Heart right ventricle (tissue), 16 donors: ENCODE measurements at places on chromosomes 7 and 10. TPM values are rescaled to one million over a fixed set of nuclear protein-coding genes. Genes with fewer than 3 reads are reported as not detected.

Gene MAP3K8
- 3.8 TPM for polyA plus RNA-seq

Gene TMEM270
- not detected for polyA plus RNA-seq

Gene RBP3
- polyA plus RNA-seq, result not detected

Gene PPP1R9A
- 1.4 TPM for polyA plus RNA-seq

Gene URGCP
- polyA plus RNA-seq, result 33.1 TPM

Gene RET
- 0.38 TPM for polyA plus RNA-seq

Gene JCAD
- 7.7 TPM for polyA plus RNA-seq

Gene PDAP1
- 71.4 TPM for polyA plus RNA-seq

Gene GTF2IRD1
- polyA plus RNA-seq, result 22.1 TPM

Gene TRPV5
- polyA plus RNA-seq, result not detected

Gene CH25H
- 0.51 TPM for polyA plus RNA-seq

Gene CDC14C
- polyA plus RNA-seq, result not detected

Gene MSMB
- not detected for polyA plus RNA-seq

Gene IFIT1B
- polyA plus RNA-seq, result not detected

Gene IFIT2
- polyA plus RNA-seq, result 1.8 TPM

Gene RAPGEF5
- polyA plus RNA-seq, result 4.3 TPM

Gene MKI67
- polyA plus RNA-seq, result 0.09 TPM

Gene CALML5
- polyA plus RNA-seq, result not detected

Gene GPR146
- polyA plus RNA-seq, result 28.7 TPM

Gene OGDH
- polyA plus RNA-seq, result 202 TPM

Gene MARVELD1
- polyA plus RNA-seq, result 11.9 TPM

Gene ARL3
- polyA plus RNA-seq, result 5.0 TPM

Gene CLCN1
- not detected for polyA plus RNA-seq

Gene NPFFR1
- not detected for polyA plus RNA-seq

Gene OPALIN
- not detected for polyA plus RNA-seq

Gene ASB10
- polyA plus RNA-seq, result 63.4 TPM

Gene KAZALD1
- polyA plus RNA-seq, result 16.5 TPM

Gene DPCD
- 25.1 TPM for polyA plus RNA-seq

Gene VAX1
- polyA plus RNA-seq, result not detected

Gene TLX1
- polyA plus RNA-seq, result 0.03 TPM

Gene SLC18A3
- not detected for polyA plus RNA-seq

Gene RELN
- 0.95 TPM for polyA plus RNA-seq

Gene ZNF394
- 23.6 TPM for polyA plus RNA-seq

Gene MET
- polyA plus RNA-seq, result 3.1 TPM

Gene GNAT3
- not detected for polyA plus RNA-seq

Gene UCMA
- not detected for polyA plus RNA-seq

Gene CYP3A7
- polyA plus RNA-seq, result not detected

Gene GRB10
- polyA plus RNA-seq, result 13.2 TPM

Gene EEPD1
- polyA plus RNA-seq, result 6.7 TPM

Gene SMARCD3
- polyA plus RNA-seq, result 175 TPM

Gene TUBB8
- not detected for polyA plus RNA-seq

Gene ECHDC3
- 83.1 TPM for polyA plus RNA-seq

Gene FAM24A
- not detected for polyA plus RNA-seq

Gene TFR2
- 0.58 TPM for polyA plus RNA-seq

Gene NPTX2
- polyA plus RNA-seq, result 5.6 TPM

Gene CALML3
- polyA plus RNA-seq, result not detected

Gene OGDHL
- polyA plus RNA-seq, result 1.8 TPM

Gene SRRM3
- polyA plus RNA-seq, result 36.2 TPM

Gene CYP2C9
- polyA plus RNA-seq, result not detected

Gene SRPK2
- polyA plus RNA-seq, result 10.5 TPM

Gene TMEM184A
- 1.2 TPM for polyA plus RNA-seq

Gene CACNA2D1
- 19.4 TPM for polyA plus RNA-seq

Gene NAMPT
- polyA plus RNA-seq, result 32.2 TPM

Gene FBH1
- 59.1 TPM for polyA plus RNA-seq

Gene CCDC136
- 13.5 TPM for polyA plus RNA-seq

Gene OR2A1
- 0.01 TPM for polyA plus RNA-seq

Gene PRPS1L1
- polyA plus RNA-seq, result not detected

Gene ENTPD7
- polyA plus RNA-seq, result 0.22 TPM

Gene MMP21
- polyA plus RNA-seq, result 0.06 TPM
